Right ventricle myocardium inferior (tissue), 1 donor: ENCODE measurements at places on chromosomes 3 and 15.

- no peak for DNase-seq
Measured at GRCh38 chr3:63874769-63875168, 11.1 kb downstream of the ATXN7 start.

DNA sequence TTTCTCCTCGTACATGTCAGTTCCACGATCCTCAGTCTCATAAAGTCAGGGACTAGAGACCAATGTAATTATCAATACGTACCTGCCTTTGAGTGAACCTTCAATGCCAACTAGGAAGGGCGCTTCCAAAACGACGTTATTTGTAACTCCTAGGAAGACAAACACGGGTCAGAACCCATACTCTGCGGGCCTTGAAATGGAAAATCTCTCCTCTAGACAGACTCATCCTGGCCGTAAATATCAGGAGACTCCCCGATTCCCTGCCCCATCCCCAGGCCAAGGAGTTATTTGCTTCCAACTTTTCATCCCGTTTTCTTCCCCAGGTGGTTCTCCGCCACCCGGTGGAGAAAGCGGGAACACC lies 578 bp downstream of the OIP5 start:
- DNase-seq, result no peak

- no peak for DNase-seq
Measured at GRCh38 chr15:40441565-40442531, 1.1 kb downstream of the BAHD1 start.

DNA sequence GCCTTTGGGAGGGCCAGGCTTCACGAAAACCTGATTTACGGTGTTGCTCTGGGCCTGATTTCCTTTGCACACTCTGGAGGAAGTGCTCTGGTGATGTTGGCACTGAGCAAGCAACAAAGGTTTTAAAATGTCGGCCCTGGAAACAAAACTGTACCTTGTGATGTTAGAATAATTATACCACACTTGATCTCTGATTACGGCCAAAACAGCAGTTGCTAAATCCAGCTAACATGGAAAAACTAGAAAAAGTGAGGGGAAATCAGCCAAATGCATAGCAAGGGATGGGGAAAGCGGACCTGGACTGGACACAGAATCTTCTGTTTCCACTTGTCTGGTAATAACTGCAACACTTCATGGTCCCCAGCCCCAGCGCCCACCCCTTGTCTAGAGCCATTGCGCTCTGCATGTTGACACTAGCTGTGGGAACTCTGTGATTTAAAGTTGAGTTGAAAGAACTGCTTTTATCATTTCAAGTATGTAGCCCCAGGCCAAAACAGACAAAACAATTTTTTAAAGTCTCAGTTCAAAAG lies 120.1 kb downstream of the VGLL4 start:
- DNase-seq, result no peak

- DNase-seq, result no peak
Measured at GRCh38 chr3:186953011-186953487, 22.7 kb downstream of the ST6GAL1 start.

- DNase-seq, result no peak
Measured at GRCh38 chr3:10259036-10259435, 10.8 kb downstream of the TATDN2 start.

- DNase-seq, result no peak
Measured at GRCh38 chr15:69346112-69346511, 47.4 kb downstream of the PAQR5 start.

- DNase-seq, result no peak
Measured at GRCh38 chr3:139301183-139301582, 42.6 kb upstream of the MRPS22 start.

GRCh38 chr3:54954521-54954920 lies 26.7 kb upstream of the LRTM1 start:
- no peak for DNase-seq

DNA sequence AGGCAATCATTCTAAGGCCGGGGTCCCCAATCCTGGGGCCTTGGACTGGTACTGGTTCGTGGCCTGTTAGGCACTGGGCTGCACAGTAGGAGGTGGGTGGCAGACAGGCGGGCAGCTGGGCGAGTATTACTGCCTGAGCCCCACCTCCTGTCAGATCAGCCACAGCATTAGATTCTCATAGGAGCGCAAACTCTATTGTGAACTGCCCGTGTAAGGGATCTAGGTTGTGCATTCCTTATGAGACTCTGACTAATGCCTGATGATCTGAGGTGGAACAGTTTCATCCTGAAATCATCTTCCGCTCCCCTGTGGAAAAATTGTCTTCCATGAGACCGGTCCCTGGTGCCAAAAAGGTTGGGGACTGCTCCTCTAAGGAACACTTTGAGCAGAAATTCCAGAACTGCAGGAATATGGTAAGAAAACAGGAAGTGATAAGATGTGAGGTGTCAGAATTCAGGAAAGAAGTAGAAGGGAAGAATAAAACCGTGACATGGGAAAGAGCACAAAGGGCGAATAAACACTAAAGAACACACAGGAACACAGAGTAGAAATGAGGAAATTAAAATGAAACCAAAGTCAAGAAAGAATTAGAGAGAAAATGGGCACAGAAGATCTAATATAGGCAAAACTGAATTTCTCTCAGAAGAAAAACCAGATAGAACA lies 57.6 kb downstream of the PDCD6IP start:
- no peak for DNase-seq

- DNase-seq, result no peak
Measured at GRCh38 chr3:134803051-134803505, 8.0 kb downstream of the EPHB1 start.

GRCh38 chr15:58038426-58039078 lies 27.0 kb downstream of the ALDH1A2 start:
- no peak for DNase-seq

- DNase-seq, result no peak
Measured at GRCh38 chr3:102614585-102614984, 179.8 kb downstream of the ZPLD1 start.

GRCh38 chr15:77966540-77967234 lies 110.8 kb downstream of the TBC1D2B start:
- DNase-seq, result no peak

DNA sequence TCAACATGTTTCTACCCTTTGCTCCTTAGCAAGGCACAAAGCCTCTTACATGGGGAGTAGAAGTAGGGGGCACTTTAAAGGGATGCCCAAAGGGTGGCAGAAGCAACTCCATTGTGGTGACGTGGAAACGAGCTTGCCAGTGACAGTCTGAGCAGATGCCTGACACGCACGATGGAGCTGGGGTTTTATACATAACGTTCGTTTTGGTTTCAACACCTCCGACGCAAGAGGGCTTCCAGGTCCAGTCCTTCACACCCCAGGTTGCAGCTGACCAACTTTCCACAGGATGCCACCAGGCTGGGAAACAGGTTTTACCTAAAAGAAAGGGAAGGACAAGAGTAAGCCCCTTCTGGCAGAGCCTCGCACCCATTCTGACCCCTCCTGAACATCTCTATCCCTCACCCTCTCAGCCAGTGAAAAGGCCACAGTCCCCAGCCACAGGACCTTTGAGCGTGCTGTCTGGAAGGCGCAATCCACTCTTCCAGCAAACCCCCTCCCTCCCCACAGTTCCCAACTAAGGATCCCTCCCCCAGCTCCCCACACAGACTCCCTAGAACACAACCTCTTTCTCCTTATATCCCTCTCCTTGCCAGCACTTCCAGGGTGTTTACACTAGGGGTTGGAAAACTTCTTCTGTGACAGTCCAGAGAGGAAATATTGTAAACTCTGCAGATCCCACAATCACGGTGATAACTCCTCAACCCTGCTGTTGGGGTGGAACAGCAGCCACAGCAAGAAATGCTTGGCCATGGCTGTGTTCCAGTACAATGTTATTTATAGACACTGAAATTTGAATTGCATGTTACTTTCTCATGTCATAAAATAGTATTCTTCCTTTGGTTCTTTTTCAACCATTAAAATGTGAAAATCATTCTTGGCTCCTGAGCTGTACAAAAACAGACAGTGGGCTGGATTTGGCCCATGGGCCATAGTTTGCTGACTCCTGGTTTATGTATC lies 36.2 kb downstream of the FAM174B start:
- DNase-seq, result no peak

- DNase-seq, result no peak
Measured at GRCh38 chr15:63323798-63324563, 46.6 kb downstream of the APH1B start.

- DNase-seq, result no peak
Measured at GRCh38 chr15:66692391-66692790, 9.6 kb upstream of the SMAD6 start.

GRCh38 chr3:169390741-169391305 lies 272.7 kb downstream of the MECOM start:
- no peak for DNase-seq

DNA sequence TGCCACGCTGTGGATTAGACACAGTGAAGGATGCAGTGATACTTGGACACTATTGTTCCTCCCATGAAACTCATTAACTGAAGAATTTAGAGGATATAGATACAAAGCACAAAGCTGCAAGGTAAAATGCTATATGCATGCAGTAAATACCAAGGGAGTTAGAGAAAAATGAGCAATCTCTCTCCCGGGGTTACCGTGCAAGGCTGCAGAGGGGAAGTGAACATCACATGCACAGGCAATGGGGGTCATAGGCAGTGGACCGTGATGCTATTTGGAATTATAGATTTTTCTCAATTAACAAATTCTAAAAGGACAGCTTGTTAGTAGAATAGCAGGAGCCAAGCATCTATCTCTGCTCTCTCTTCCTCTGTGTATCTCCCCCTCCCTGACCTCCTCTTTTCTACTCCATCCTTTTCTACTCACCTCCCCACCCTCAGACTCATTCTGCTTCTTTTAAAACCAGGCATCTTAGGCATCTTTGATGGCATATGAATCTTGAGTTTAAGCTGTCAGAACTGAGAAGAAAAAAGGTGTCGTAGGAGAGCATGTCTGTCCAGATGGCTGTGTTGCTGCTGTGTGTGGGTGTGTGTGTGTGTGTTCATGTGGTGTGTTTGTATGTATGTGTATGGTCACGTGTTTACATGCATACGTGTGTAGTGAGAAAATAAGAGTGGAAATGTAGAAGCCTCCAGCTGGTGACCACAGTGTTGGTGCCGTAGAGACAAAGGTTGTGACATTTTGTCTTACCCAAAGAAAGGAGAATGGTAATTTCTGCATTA lies 339.0 kb downstream of the EPHB1 start:
- no peak for DNase-seq

DNA sequence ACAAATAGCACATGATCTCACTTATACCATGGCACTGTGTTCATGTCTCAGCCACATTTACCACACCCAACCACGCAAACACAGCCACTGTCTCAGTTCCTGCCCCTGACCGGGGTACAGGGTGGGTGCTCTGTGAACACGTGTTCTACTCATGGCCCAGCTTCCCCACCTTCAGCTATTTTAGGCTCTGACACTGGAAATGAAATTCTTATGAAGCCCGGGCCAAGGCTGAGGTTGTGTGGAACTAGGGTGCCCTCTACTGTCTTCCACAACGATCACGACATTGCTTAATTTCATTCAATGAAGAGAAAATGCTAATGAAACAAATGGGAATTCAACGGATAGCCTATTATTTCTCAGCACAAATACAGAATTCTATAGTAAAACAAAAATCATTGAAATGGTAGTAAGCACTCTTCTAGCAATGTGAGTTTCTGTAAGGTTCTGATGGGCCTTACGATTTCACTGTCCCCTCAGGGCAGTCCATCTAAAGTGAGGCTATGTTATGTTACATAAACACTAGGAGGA lies 2.1 kb upstream of the GABRA5 start:
- DNase-seq, result no peak

- DNase-seq, result no peak
Measured at GRCh38 chr3:179432021-179432420, 19.2 kb downstream of the GNB4 start.

- DNase-seq, result no peak
Measured at GRCh38 chr3:71998995-71999673, 214.2 kb upstream of the PROK2 start.

DNA sequence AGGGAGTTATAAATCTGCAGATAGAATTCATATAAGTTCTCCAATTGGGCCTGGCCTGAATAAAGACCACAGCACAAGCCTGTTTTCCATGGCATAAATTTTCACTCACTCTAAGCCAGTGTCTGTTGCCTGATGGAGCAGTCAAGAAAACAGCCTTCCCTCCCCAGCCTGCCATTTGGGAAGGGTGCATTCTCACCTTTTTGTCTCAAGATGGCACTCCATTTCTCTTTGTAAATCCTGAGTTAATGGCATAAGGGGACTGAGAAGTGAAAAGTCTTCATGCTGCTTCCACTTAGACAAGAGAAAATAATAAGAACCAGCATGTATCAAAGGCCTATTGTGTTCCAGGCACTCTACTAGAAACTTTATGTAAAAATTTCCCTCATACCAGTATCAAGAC lies 115.6 kb upstream of the MANF start:
- no peak for DNase-seq
